ENCODE measurements at places on chromosomes 13 and 19.

- DNase-seq, result no peak
Measured at GRCh38 chr13:53075356-53076041, 46.9 kb downstream of the OLFM4 start.

- DNase-seq, result no peak
Measured at GRCh38 chr13:26540334-26540733, 17.1 kb upstream of the WASF3 start.

GRCh38 chr13:82344867-82345266 lies 1537.4 kb downstream of the SLITRK1 start:
- DNase-seq, result no peak

GRCh38 chr19:33296488-33296971 lies 5.8 kb downstream of the CEBPA start:
- DNase-seq, result peak; percentile 28

All from breast epithelium (tissue), 4 donors.